ENCODE measurements at places on chromosomes 16 and 17.

- DNase-seq = no peak
These were observed 30.6 kb upstream of the CBFA2T3 start for GRCh38 chr16:89007371-89008249.

- no peak for DNase-seq
These were observed 775.9 kb upstream of the GOT2 start for GRCh38 chr16:59510008-59510424.

DNA sequence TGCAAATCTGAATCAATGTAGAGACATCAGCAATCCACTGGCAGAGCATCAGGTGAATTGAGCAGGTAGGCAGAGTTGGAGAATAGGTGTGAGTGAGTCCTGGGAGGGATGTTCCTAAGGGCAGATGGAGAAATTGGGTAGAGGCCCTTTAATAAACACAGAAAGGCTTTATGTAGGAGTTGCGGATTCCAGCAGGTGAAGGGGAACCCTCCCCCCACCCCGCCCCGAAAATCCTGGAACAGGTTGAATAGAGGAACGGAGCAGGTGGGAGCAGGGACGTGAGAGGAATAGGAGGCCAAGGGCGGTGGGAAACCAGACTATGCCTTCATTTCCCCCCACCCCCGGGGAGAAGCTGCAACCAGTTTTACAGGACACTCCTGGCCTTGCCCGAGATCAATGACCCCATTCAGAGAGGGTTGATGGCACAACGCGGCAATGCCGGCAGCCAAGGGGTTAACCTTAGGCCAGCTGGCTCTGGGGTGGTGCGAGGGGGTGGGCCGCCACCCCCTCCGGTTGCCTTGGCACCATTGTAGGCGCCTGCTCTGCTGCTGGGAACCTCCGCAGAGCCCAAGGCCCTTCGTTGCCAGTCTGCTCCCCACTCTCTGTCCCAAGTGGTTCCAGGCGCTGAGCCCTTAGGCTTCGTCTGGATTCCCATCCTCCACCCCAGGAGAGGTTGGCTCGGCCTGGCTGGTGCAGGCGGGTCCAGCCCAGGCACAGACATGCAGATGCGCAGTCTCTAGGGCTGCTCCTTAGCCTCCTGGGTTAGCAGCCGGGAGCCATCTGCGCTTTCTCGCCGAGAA lies 814 bp upstream of the RUNDC3A start:
- DNase-seq = no peak

DNA sequence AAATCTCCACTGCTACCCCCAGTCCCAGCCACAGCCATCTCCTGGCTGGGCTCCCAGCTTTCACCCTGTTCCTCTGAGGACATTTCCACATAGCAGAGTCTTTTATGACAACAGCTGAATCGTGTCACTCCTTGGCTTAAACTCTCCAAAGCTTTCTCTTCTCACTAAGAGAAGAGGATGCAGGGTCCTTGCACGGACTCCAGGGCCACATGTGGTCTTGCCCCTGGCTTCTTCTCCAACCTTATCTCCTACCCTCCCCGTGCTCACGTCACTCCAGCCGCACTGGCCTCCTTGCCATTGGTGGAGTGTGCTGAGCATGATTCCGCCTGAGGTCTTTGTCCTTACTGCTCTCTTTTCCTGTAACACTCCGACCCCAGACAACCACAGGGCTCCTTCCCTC lies 39.9 kb upstream of the CCDC182 start:
- no peak for DNase-seq

DNA sequence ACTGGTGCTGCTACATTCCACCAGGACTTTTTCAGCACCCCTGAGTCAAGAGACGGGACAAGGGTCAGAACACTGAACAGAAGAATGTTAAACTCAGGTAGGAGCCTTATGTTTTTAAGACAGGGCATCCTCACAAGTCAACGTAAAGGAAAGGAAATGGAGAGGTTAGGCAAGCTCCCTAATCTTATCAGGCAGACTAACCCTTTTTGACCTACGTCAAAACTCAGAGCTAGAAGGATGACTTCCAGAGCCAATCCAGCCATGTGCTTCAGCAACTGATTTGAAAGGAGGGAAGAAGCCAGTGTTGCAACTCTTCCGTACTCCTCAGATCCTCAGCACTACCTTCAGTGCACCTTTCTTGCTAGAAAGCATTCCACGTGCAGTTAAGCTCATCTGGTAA lies 46.8 kb downstream of the REXO5 start:
- DNase-seq = no peak

DNA sequence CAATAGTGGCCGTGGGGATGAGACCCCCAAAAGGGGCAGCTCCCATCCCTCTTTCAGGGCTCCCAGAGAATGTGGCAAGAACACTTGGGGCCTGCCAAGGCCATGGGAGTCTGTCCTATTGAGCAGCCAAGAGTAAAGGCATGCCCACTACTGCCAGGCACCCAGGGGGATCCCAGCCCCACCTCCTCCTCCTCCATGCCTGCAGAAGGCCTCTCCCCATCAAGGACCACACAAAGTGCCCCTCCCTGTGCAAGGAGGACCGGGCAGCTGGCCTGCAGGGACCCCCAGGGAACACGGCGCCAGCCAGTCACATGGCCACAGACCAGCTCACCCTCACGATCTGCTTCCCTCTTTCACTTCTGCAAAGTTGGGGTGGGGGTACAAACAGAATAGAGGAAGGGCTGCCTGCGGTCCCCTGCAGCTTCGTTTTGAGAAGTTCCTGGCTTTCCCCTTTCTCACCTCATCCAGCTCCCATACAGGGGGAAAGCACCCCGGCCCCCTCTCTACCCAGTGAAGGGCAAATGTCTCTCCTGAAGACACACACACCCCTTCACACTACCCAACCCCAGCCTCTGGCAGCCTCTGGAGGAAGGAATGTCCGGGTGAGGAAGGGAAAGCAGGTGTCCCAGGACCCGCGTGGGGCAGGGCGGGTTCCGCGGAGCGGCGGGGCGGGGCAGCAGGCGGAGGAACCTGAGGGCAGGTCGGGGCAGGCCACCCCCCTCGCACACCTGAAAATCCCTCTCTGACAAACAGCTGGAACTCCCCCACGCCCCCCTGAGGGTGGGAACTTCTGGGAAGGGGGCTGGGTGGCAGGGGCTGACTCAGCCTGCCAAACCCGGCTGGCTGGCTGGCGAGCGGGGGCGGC lies 2.0 kb downstream of the PPP1R9B start:
- peak; percentile 64 for DNase-seq

GRCh38 chr16:26120729-26121128 lies 429.0 kb downstream of the HS3ST4 start:
- DNase-seq = no peak

DNA sequence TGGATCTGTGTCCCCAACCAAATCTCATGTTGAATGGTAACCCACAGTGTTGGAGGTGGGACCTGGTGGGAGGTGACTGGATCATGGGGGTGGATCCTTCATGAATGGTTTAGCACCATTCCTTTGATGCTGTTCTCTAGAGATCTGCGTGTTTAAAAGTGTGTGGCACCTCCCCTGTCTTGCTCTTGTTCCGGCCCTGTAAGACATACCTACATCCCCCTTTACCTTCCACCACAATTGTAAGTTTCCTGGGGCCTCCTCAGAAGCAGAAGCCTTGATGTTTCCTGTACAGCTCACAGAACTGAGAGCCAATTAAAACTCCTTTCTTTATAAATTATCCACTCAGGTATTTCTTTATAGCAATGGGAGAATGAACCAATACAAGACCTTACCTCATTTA lies 257.7 kb downstream of the XYLT1 start:
- no peak for DNase-seq

- no peak for DNase-seq
These were observed 64.5 kb downstream of the TANGO6 start for GRCh38 chr16:68907781-68908181.

DNA sequence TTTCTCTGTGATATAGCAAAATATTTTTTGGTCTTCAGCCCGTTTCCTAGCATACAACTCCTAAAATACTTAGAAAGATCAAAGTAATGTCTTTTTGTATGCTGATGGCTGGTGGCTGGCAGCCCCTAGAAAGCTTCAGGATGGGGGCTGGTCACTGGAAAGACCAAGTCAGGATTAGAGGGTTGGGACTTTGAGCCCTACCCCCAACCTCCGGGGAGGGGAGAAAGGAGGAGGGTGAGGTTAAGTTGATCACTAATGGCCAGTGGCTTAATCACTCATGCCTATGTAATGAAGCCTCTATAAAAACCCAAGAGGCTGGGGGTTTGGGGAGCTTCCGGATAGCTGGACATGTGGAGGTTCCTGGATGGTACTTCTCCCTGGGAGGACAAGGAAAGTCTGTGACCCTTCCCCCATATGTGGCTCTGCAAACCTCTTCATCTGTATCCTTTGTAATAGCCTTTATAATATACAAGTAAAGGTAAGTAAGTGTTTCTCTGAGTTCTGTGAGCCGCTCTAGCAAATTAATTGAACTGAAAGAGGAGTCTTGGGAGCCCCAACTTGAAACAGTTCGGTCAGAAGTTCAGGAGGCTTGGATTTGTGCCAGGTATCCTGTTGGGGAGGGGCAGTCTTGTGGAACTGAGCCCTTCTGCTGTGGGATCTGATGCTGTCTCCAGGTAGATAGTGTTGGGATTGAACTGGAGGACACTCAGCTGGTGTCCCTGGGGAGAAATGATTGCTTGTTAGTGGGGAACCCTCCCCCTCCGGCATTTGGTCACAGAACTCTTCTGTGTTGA lies 3.5 kb downstream of the SLC7A6 start:
- no peak for DNase-seq

DNA sequence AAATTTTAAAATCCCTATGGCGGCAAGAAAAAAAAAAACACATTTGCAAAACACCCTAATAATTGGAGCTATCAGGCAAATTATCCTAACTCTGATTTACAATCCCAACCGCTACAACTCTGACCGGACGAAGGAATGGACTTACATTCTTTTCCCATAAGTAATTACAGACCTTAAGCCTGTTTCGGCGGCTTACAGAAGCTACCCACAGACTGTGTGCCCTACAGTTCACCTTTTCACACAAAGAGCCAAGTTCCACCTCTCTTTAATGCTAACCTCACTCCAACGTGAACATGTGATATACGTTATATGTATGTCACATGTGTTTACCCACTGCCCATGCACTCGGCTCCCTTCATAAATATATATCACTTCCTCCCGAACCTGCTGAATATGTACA lies 8.7 kb upstream of the MEAK7 start:
- no peak for DNase-seq

DNA sequence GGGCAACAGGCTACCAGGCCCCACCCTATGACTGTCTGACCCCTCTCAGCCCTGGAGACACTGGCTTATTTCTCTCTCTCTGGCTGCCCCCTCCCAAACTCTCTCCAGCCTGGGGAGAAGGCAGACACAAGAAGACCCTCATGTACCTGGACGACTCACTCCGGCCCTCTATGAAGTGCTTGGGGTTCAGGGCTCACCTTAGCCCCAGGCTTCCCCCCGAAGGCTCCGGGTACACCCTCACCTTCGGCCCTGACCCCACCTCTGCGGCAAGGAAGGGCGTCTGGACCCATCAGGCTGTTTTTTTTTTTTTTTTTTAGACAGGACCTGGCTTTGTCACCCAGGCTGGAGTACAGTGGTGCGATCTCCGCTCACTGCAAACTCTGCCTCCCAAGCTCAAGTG lies 906 bp upstream of the CARMIL2 start:
- no peak for DNase-seq

- no peak for DNase-seq
These were observed 12.3 kb downstream of the ELAC2 start for GRCh38 chr17:13005530-13005929.

GRCh38 chr16:53219795-53220454 lies 165.1 kb downstream of the CHD9 start:
- DNase-seq = no peak

- DNase-seq = no peak
These were observed 8.1 kb downstream of the ZP2 start for GRCh38 chr16:21203155-21203797.

GRCh38 chr16:31395647-31396046 lies 2.5 kb downstream of the ITGAD start:
- no peak for DNase-seq

GRCh38 chr17:35245196-35245486 lies 2.3 kb downstream of the SLFN5 start:
- DNase-seq = no peak

- DNase-seq = no peak
These were observed 10.8 kb downstream of the ARL2BP start for GRCh38 chr16:57255686-57256415.

DNA sequence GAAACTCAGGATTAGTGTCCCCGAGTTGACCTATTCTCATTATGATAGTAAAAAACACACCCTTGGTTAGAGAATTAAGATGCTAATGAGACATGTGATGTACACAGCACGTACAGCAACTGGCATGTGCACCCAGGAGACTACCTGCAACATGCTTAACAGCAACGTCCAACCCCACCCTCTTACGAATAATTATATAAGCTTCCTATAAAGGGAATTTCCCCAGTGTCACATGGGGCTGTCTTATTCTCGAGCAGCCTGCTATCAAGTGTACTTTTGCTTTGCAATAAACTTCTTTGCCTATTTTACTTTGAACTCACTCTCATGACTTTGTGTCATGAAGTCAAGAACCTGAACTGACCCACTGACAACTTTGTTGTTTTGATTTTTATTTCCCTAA lies 62.4 kb upstream of the PMFBP1 start:
- no peak for DNase-seq

- no peak for DNase-seq
These were observed 217.9 kb upstream of the RPL38 start for GRCh38 chr17:73985466-73986015.

- no peak for DNase-seq
These were observed 148.1 kb downstream of the SOCS1 start for GRCh38 chr16:11107780-11108465.

DNA sequence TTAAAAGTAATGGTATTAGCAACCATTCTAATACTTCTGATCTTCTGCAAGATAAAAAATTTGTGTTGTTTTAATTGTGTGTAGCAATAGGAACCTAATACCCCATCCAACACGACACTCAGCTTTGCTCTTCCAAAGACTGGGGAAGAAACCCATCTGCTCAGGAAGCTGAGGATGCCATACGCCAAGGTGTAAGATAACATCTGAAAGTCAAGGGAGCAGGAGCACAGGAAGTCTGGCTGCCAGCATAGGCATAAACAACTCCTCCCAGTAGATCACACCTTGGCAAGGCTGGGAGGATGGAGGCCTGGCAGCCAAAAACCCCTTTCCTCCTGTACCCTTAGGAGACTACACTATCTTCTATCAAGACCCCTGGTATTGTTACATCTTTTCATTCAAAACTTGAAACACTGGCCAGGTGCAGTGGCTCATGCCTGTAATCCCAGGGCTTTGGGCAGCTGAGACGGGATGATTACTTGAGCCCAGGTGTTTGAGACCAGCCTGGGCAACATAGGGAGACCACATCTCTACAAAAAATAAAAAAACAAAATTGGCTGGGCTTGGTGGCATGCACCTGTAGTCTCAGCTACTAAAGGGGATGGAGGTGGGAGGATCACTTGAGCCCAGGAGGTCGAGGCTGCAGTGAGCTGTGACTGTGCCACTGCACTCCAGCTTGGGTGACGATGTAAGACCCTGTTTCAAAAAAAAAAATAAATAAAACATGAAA lies 5.7 kb upstream of the SPHK1 start:
- no peak for DNase-seq

- peak; percentile 52 for DNase-seq
These were observed 80.9 kb downstream of the ARHGAP23 start for GRCh38 chr17:38508954-38509771.
